ENCODE measurements at places on chromosomes 11 and 22.

DNA sequence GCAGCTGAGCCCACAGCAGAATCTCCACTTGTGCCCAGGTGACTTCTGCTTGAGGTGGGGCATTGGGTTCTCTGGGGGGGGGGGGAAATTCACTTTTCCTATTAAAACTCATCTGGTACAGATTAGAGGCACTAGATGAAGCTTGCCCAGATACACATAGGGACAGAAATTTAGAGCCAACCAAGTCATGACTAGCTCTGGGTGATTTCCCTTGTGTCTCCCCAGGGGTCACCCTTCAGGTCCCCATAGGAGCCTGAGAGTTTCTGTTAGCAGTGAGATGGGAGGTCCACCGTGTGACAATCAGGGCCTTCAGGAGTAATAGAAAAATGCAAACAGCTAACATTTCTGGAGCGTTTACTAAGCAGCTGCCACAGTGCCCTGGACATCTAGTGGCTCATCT lies 77.0 kb downstream of the NAT10 start:
- no peak for DNase-seq

GRCh38 chr11:82043316-82043715 lies 690.3 kb downstream of the FAM181B start:
- no peak for DNase-seq

GRCh38 chr11:108135845-108136544 lies 14.6 kb downstream of the ACAT1 start:
- no peak for DNase-seq

DNA sequence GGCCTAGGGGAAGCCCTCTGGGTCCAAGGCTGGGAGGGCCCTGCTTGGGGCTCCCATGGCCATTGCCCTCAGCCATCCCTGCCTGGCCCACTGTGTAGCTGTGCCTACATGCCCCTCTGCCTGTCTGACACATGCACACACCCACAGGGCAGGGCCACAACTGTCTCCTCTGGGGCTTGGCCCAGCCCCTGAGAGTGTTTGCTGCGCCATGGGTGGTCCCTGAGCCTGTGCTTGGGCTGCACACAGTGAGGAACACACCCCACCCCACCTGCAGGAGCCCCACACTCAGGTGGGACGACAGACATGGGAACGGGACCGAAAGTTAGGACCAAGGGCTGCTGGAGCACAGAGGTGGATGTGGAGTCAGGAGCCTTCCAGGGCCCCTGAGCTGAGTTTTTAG lies 489.5 kb downstream of the TBC1D22A start:
- no peak for DNase-seq

DNA sequence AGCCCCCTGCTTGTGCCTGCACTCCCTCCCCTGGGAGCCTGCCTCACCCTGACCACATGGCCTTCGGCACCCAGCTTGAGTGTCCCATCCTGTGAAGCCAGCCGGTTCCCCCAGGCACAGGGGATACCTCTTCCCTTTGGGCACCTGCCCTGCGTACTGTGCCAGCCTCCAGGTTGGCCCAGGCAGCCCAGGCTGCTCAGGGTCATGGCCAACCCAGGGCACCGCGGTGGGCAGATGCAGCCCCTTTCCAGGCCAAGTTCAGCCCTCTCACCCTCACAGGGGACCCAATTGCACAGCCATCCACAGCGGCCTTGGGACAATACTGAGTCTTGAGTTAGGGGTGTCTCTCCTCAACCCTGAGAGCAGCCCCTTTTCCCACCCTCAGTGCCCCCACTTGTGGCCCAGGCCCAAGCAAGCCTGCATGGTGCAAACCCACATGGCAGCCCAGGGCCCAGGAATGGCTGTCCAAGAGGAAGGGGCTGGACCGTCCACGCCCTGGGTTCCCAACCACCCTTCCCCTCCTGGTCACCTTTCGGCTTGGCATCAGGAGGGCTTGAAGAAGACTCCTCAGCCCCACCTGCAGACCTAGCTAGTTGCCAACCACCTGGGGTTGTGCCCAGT lies 87.7 kb downstream of the CDKN1C start:
- DNase-seq = no peak

GRCh38 chr22:37416389-37416788 lies 10.9 kb downstream of the ELFN2 start:
- DNase-seq = no peak

DNA sequence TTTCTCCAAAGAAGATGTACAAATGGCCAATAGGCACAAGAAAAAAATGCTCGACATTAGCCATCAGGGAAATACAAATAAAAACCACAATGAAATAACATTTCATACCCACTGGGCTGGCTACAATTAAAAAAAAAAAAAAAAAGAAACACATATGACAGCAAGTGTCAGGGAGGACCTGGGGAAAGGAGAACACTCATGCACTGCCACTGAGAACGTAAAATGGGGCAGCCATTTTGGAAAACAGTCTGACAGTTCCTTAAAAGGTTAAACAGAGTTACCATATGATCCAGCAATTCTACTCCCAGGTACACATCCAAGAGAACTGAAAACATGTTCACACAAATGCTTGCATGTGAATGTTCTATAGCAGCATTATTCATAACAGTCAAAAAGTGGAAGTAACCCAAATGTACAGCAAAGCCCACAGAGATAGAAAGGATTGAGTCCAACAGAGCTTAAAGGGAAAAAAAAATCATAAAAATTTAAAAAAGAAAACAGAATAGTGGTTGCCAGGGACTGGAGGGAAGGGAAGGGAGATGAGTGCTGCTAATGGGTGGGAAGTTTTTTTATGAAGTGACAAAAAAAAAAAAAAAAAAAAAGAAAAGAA lies 48.4 kb upstream of the CYP2D6 start:
- no peak for DNase-seq

GRCh38 chr11:101931692-101932091 lies 15.4 kb upstream of the ANGPTL5 start:
- no peak for DNase-seq

GRCh38 chr22:27238935-27239510 lies 562.5 kb downstream of the MN1 start:
- DNase-seq = no peak
